H1 (cell line): ENCODE measurements at places on chromosomes 7 and 10.

DNA sequence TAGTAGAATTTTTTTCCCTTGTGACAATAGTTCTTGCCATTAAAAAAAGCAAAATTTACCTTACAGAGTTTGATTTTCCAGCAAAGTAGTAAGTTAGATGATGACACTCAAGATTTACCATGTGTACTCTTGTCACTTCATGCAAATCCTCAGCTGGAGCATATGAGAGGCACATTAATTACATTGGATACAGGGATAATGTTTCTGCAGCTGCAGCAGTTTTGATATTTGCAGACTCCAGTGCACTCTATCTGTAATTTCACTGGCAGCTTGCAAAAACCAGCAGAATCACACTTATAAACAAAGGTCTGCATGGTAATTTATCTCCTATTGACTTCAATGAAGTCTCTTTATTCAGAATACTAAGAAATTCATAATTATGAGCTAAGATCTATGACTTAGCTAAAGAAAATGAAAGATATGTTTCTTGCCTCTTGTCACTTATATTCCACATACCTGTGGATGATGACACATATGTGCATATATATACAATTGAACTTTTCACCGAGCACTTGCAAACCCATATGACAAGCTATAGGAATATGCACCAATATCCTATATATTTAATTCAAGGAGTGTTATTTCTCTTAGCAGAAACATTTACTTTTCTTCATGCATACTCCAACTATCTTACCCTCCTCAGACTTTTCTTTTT lies 530.6 kb downstream of the PHTF2 start:
- DNase-seq = no peak

DNA sequence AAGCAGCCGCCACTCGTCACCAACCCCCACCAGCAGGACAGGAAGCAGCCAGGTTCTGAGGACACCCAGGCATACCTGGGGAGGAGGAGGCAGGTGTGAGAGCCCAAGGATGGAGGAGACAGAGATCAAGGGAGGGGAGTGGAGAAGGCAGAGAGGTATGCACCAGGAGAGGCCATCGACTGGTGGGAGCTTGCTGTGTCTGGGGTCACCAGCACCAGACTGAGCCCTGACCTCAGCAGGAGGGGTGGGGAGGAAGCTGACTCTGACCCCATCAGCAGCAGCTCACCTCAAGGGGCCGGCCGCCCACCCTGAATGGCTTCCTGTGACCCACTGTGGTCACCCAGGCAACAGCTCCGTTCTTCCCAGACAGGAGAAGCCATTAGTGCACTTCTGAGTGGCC lies 7.8 kb downstream of the VIPR2 start:
- DNase-seq = no peak

- DNase-seq = no peak
Observed at GRCh38 chr7:99020413-99020715, 123.5 kb downstream of the SMURF1 start.

GRCh38 chr7:150657526-150657925 lies 25.3 kb upstream of the GIMAP6 start:
- DNase-seq = no peak

GRCh38 chr10:3924344-3924743 lies 139.3 kb upstream of the KLF6 start:
- no peak for DNase-seq

GRCh38 chr10:120012131-120012400 lies 119.5 kb downstream of the SEC23IP start:
- no peak for DNase-seq

GRCh38 chr7:156460858-156461627 lies 179.5 kb upstream of the RNF32 start:
- no peak for DNase-seq

- DNase-seq = no peak
Observed at GRCh38 chr7:143735962-143736361, 21.5 kb downstream of the CTAGE6 start.

DNA sequence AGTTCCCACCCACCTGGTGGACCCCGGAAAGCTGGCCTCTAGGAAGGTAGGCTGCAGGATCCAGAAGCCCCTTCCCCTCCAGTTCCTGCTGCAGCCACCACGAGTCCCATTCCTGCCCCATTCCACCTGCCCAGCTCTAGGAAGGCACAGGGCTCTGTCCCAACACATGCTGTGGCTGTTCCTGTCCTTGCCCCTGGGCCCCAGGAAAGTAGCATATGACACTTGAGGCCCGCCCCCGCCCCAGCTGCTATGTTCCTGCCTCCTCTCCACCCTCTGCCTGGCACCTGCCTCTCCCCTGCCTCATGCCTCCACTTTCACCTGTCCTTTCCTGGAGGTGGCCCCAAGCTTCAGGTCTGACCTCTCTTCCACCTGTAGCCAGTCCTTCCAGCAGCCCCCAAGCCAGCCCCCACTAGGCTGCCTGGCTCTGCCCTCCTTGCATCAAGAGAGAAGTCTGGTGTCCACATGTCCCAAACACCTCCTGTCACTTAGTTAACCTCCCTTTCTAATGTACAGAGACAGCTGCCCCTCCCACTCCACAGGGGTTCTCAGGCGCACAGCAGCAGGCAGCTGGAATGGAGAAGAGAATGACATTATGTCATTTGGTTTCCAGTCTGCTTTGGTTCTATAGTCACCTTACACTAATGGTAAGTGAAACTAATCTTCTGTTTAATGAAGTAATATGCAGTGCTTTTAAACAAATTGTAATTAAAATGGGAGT lies 22.7 kb downstream of the YKT6 start:
- no peak for DNase-seq

GRCh38 chr7:33809228-33809627 lies 96.1 kb upstream of the BMPER start:
- DNase-seq = no peak

DNA sequence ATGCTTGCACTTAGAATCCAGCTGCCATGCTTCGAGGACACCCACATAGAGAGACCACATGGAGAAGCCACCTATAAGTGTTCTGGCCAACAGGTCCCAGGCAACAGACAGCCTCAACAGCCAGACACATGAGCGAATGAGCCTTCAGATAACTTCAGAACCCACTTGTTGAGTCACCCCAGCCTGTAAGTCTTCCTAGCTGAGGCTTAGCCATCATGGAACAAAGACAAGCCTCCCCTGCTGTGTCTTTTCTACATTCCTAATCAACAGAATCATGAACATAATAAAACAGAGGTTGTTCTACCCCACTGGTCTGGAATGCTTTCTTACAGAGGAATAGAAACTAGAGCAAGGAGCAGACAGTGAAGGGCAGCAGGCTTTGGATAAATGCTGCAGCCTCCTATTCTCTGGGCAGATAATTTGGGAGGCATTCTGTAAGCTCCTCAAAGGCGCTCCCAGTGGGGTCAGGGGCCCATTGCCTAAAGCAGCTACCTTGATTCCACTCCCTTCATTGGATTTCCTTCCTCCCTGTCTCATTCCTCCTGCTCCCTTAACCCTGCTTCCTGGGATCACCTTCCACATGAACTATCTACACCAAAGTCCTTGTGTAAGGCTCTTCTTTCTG lies 4.6 kb downstream of the TLL2 start:
- no peak for DNase-seq

DNA sequence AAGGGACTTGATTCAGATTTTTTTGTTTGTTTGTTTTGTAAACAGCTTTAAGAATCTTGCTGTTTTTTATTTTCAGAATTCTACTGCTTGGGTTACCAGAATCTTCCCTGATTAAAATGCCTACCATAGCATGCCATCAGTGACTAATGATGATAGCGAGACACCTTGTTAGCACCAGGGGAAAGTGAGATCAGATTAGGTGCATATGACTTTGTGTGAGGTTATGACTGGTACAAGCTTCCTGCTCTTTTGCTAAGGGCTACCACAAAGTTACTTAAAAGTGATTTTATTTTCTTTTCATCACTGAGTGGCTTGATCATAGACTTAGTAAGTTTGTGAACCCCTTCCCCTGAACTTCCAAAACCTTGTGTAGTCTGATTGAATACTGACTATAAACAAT lies 93.5 kb downstream of the SND1 start:
- DNase-seq = no peak

DNA sequence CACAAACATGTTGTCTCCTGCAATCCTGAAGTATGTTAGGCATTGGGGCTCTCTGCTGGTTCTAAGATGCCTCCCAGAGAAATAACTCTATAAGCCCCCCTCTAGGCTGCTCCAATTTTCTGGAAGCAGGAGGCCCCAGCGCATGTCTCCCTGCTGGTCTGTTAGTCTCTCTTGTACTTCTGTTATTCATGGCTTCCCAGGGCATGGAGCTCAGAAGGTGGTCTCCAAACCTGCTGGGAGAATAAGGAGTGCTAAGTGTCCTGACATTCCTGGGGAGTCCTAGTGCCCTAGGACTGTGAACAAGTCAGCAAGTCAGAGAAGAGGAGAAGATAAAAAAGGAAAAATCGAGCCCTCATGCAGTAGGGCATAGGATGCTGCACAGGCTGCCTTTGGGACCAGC lies 70.5 kb upstream of the EFCAB10 start:
- DNase-seq = no peak

GRCh38 chr7:32155712-32156111 lies 85.5 kb upstream of the PDE1C start:
- no peak for DNase-seq

GRCh38 chr10:3780021-3780770 lies 4.8 kb downstream of the KLF6 start:
- DNase-seq = no peak

GRCh38 chr7:120867932-120868331 lies 10.0 kb upstream of the TSPAN12 start:
- DNase-seq = no peak

- no peak for DNase-seq
Observed at GRCh38 chr7:23913016-23913415, 203.0 kb downstream of the STK31 start.
